ENCODE measurements at places on chromosomes 16 and 17.

DNA sequence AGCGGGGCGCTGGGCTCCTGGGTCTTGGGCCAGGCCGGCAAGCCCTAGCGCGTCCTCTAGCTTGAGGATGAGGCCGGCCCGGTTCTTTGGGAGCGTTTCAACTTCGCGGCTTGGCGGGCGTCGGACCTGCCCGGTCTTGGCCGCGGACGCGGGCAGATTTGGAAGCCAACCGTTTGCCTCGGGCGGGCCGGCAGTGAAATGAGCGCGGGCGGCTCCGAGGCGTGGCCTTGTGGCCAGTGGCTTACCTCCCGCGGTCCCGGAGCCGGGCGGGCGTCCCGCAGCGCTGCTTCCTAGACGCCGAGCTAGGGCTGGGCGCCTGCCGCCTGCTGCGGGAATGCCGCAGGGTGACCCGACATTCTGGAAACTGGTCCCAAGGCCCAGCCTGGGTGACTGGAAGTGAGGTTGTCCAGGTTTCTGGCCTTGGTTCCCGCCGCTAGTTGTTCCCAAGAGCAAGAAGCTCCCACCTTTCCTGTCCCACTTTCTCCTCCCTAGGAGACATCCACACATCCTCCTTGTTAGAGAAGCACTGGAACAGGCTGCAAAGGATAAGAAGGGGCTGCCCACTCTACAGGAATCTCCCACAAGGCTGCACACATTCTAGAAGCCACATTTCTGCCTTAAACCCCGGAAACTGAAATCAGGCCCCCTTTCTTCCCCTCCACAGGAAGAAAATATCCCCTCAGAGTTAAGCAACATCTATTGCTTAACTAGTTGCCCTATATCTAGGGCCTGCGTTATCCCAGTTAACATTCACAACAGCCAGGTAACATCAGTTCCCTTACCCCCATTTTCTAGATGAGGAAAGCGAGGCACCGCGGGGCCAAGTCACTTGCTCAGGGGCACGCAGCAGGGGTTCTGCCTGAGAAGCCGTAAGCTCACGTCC, 4.5 kb upstream of the CBX8 start:
- peak; percentile 22 for DNase-seq

- DNase-seq, result no peak
Measured at GRCh38 chr16:3049921-3050481, 3.6 kb downstream of the MMP25 start.

DNA sequence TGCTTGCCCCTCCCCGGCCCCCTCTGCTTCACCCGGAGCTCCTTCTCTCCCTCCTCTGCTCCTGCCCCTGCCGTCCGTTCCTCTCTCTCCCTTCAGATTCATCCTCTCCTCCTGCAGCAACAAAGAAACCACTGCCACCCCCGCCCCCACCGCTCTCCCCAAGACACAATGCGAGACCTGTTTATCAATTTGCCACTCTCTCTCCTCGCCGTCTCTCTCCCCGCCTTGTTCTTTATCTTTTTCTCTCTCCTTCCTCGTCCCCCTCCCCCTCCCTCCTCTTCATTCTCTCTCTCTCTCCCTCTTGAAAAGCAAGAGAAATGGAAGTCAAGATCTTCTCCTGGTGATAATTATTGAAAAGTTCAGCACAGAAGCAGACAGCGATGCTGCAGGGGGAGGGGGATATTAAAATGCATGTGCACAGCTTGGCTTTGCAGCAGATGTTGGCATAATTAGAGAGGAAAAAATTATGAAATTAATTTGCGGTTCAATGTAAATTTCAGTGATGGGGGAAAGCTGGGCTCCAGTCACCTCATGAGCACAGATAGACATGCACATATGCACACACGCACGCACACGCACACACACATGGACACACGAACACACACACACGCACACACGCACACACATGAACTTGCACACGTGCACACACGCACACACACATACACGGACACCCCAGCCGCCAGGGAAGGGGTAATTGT, 58.1 kb upstream of the CBFA2T3 start:
- DNase-seq, result no peak

- DNase-seq, result no peak
Measured at GRCh38 chr16:70710422-70711210, 24.8 kb upstream of the MTSS2 start.

DNA sequence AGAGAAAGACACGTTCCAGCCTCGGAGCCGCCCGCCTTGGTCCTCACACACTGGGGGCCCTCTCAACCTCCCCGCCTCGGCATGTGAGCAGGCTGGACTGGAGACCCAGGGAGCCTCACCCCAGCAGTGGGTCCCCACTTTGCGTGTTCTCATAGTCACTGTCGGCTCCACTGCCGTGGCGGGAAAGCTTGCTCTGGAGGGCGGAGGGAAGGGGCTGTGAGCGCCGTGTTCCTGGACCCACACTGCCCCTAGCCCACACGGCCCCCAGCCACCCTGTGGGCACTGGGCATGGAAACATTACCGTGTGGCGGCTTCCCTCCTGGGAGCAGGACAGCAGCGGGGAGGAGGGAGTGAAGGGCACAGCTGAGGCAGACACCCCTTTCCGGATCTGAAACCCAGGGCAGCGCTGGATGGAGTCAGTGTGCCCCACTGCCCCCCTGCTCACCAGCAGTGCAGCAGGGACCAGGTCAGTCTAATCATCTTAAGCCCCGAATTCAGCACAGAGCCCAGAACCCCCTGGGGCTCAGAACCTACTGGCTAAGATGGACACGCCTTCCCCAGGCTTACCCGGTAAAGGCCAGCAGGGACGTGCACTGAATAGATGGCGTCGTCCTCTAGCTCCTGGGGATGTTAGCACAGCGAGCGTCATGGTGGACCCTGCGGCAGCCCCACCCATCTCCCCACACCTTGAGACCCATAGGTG, 7.2 kb downstream of the TP53I13 start:
- DNase-seq, result no peak

DNA sequence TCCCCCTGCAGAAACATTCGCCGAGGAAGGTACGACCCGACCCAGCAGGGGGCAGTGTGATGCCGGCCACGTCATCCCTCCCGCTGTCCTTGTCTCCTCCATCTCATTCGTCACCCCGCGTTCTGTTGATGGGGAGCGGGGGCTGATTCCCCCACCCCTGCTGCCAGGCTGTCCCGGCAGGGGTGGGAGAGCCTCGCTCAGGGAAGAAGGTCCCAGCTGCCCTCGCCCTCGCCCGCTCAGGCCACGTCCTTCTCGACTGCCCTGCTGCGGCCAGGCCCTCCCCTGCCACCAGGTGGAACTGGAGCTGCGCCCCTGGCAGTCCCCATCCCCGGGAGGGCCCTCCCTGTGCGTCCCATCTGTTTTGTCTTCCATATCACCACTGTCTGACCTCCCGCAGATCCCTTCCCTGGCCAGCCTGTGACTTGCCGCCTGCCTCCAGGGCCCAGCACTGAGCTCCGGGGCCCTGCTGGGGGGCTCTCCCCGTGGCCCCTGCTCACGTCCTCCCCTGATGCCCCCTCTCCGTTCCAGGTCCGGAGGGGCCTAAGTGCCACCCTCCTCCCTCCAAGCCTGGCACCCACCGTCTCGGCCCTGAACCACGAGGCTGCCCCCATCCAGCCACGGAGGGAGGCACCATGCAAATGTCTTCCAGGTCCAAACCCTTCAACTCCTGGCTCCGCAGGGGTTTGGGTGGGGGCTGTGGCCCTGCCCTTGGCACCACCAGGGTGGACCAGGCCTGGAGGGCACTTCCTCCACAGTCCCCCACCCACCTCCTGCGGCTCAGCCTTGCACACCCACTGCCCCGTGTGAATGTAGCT, 20.6 kb downstream of the ADAM11 start:
- peak; percentile 91 for DNase-seq

- DNase-seq, result no peak
Measured at GRCh38 chr17:50362661-50363060, 10.3 kb downstream of the MRPL27 start.

DNA sequence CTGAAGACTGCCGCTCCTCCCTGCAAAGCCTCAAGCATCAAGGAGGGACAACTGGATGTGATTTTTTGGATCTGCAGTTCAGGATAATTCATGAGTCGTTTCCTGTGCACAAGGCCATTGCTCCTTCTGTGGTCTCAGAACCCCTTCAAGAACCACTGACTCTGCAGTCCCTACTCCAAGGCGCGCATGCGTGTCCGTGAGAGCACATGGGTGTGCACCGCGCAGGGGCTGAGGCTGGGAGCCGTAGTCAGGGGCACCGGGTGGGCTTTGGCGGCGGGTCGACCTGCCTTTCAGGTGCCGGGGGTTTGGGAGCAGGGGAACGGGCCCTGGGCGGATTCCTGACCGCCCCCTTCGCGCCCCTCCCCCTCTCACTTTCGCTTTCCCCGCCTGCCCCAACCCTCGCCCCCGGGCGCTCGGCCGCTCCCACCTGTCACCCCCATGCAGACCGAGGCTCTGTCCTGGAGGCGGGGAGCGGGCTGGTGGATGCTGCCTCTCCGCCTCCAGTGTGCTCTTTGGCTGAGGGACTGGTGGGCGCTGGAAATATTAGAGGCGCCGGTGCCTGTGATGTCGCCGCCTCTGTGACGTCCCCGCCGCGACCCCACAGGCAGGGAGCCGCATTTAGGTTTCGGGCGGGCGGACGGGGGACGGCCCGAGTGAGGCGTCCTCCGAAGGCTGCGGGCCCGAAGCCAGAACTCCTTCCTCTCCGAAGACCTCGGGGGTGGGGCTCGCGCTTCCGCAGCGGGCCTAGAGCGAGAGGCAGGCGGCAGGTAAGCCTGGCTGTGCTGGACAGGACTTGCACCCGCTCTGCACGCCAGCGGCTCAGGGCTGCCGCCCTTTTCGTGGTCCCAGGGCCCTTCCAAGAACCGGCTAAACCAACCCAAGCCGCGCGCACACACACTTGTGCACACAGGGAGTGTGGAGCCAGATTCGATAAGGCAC, at the start of gene SPATA32:
TSS of gene SPATA32 (minus strand) at position 518 of the 939 bp plus-strand sequence. CDS start at position 440, 78 bp downstream.
- no peak for DNase-seq

DNA sequence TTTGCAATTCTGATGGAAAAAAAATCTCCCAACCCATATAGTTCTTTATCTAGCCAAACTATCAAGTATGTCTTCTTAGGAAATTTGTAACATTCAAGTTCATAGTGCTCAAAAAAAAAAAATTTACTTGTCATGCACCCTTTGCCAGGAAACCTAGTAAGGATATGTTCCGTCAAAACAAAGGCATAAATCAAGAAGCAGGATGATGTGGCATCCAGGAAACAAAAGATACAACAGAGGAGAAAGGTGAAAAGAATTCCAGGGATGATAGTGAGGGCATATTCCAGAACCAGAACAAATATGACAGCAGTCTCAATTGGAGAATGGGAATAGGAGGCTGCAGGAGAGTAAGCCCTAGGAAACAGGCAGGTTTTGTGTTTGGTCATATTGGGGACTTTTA, 104.6 kb downstream of the SPAG9 start:
- DNase-seq, result no peak

DNA sequence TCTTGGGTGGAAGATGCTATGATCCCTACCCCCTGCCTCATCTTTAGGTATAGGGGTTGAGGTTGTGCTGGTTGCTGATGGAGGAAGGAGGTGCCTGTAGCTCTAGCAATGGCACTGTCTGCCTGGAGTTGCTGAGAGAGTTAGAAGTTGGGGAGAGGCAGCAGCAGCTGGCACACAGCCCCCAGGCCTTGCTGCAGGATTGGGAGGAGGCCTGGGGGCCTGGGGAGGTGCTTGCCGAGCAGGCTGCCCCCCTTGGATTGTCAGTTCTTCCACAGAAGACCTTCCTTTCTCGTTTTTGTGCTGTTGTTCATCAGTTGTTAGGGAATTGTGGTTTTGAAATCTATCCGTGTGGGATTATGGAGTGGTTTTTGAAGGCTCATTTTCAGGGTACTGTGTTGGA, 52.9 kb downstream of the SEC14L1 start:
- DNase-seq, result no peak

DNA sequence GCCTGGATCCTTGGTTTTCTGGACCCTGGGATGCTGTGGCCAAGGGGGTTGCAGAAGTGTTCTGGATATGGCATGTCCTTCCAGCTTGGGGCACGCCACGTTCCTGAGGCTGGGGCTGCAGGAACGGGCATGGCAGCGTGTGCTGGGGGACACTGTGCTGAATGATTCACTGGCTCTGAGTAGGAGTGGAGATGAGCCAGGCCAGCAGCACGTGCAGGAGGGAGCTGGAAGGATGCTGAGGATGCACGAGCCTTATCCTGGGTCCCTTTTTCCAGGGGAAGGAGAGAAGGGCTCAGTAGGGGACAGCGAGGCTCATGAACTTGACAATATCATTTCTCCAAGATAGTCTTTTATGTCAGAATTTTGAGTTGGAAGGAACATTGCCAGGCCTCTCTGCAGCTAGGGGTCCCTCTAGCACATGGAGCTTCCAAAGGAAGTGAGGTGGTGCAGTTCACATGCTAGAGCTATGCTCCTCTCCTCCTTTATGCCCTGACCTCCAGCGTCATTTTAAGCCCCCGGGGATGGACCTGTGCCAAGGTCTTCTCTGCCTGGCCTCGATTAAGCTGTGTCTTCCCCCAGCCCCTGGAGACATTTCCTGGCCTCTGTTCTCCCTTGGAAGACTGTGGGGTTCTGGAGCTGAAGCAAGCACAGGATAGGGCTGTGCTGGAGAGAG, 125.9 kb downstream of the OR1D5 start:
- peak; percentile 58 for DNase-seq

GRCh38 chr16:88067530-88068411, 116.5 kb downstream of the BANP start:
- no peak for DNase-seq

Measured in NCI-H82 (cell line).